Esophagus mucosa (tissue), 1 donor: ENCODE measurements at places on chromosomes 2 and 18.

DNA sequence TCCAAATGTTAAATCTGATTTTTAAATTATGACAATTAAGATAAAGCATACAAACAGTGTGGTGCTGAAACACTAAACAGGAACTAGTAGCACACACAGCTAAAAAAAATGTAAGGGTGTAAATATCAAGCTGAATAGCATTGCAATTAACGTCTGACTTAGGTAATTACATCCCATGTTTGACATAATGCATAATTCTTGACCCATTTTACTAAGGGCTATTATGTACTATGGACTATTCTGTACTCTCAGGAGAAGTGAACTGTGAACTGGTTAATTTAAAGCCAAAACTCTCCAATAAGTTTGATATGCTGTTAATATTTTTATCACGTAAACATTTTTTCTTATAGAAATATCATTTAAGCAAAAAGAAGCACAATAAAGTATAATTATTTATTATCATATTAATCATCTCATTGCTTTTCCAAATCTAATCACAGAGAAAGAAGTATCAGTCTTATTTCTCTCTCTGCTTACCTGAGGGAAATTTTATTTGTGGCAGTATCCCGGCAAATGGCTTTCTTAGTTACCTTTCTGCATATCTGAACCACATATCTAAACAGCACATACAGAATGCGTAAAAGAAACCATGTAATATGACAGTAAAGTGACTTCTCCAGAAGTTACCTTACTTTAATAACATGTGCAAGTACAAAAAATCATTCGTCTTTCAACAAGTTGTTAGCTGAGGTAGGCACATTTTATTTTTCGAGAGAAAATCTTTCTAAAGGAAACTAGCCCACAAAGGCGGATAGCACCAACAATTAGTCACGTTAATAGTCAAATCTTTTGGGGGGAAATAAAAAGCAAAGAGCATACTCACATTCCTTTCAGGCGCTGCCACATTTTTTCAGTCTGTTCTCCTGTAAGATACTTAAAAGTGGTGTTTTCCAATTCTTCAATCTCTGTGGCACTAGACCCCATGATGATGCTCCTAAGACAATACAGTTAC lies 94.9 kb upstream of the PDE1A start:
- ATAC-seq, result no peak

GRCh38 chr2:200486529-200486928 lies 23.3 kb downstream of the KCTD18 start:
- no peak for ATAC-seq

DNA sequence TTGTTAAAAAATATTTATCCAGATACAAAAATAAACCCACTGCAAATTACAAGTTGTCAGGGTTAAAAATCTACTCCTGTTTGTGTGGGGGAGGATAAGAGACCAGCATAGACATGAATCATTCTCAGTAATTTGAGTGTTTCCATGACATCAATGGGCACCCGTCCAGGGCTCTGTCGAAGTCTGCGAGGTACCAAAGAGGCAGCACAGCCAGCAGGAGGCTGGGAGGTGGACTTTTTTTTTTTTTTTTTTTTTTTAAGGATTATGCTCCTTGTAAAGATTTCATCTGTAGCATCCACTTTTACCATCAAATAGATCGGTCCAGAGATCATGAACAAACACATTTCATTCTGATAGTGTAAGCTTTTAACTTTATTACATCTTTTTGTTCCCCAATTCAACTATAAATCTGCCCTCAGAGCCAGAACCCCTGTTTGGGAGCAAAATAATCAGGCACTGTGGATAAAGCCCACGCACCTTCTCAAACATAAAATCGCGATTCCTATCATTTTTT lies 182.0 kb downstream of the TCF4 start:
- ATAC-seq, result peak; percentile 48

DNA sequence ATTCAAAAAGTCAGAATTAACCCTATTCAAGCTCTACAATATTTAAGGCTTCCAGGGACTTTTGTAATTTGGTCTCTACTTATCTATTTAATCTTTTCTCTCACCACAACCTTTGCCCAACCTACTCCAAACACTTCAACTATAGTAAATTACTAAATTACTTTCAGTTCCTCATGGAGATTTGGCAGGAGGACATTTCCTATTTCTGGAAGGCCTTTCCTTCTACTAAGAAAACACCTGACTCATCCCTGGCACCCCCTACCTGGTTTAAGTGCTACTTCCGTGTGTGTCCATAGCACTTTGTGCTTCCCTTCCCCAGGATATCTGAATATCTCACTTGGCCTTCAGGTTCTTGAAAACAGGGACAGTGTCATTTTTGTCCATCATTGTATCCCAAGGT lies 96.3 kb downstream of the UPP2 start:
- peak; percentile 37 for ATAC-seq

DNA sequence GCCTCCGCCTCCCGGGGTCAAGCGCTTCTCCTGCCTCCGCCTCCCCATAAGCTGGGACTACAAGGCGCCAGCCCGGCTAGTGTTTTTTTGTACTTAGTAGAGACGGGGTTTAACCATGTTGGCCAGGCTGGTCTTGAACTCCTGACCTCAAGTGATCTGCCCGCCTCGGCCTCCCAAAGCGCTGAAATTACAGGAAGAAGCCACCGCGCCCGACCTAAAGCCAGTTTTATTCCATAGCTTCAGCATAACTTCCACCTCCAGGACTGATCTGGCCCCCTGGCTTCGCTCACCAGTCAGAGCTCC lies 783 bp upstream of the TXNL4A start:
- no peak for ATAC-seq

DNA sequence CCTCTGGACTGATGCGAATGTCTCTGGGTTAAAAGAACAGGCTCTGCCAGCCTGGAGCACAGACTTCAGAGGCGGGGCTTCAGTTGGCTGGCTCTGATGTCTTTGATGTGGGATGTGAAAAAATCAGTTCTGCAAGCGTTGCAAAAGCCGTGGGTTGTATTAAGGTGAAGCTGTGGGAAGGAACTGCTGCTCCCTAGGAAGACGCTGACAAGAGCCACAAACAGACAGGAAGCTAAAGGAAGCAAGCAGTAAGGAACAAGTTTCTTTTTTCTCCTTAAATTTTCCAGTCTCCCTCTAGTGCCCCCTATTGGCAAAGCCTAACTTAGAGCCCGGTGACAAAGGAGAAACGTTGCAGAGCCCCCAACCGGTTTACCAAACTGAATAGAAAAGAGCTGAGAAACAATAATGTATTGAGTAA lies 239.0 kb downstream of the CCDC178 start:
- no peak for ATAC-seq

- ATAC-seq, result no peak
These were observed 66.7 kb downstream of the SKA1 start for GRCh38 chr18:50441501-50441900.

DNA sequence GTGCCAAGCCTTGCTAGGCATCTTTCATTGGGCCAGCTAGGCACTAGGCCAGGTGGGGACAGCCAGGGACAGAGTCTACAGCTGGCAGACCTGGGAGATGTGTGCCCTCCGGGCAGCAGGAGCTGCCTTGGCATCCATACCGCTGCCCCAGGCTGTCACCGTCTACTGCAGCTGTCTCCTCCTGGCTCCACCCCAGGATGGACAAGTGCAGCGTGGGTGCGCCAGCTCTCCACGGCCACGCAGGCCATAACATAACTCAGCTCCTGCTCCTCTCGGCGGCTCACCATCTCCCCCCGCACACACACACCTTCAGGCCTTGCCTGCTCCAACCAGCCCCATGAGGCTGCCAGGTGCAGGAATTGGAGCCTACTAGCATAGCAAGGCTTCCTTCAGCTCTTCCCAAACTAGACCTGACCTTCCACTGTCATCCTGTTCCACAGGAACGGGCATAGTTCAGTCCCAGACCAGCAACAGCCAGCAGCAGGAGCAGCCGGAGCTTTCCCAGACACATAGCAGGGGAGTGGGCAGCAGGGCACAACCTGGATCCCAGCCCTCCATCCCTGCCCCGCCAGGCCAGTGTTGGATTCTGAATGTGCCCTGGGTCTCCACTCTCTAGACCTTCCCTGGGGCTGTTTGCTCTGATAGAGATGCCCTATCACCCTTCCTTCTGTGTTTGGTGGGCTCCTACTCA lies 2.5 kb upstream of the ADRA2B start:
- ATAC-seq, result no peak

DNA sequence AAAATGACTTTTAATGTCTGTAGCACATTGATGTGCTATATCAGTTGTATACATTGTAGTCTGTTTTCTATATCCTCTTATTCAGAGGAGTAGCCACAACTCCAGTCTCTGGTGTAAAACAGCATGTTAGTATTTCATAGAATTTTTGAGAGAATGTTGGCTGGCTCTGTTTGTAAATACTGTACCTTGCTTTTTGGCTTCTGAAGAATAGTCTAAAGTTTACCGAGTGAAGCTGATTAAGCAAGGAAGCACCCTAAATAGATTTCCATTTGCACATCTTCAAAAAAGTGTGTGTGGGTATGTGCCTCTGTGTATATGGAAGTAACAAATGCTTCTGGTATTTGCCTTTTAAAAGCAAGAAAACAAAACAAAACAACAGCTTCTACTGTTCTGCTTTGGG lies 50.5 kb downstream of the MAP4K4 start:
- ATAC-seq, result no peak

DNA sequence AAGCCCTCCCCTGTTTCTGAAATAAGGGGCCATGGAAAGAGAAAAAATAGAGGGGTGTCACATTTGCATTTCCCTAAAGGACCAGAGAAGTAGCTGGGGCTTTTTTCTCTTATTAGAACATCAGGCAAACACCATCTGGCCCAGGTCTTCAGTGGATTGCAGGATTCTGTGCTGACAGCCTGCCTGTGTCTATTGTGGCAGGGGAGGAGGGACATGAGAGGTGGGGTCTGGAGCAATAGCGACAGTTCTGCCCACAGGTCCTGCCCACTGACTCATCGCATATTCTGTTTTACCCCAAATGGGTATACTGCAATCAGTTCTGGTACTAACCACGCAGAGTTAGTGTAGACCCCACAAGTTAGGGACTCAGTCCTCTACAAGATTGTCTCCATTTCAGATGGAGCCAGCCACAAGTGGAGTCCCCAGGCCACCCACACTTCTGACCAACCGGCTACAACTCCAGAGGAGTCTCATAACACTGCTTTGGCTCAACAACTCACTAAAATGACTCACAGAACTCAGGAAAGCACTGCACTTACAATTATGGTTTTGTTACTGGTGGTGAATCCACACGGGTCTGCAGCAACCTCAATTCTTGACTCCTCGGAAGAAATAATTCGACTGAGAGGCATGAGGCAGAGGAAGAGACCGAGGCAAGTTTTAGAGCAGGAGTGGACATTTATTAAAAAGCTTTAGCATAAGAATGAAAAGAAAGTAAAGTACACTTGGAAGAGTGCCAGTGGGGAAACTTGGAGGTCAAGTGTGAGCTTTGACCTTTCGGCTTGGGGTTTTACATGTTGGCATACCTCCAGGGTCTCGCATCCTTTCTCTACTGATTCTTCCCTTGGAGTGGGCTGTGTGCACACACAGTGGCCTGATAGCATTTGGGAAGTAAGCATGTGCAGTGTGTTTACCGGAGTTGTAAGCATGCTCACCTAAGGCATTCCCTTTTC lies 146.4 kb upstream of the SPATS2L start:
- no peak for ATAC-seq

GRCh38 chr18:28032177-28032576 lies 144.8 kb downstream of the CDH2 start:
- ATAC-seq, result no peak

- ATAC-seq, result peak; percentile 76
These were observed 30.2 kb upstream of the IL1R2 start for GRCh38 chr2:101961338-101962191.

DNA sequence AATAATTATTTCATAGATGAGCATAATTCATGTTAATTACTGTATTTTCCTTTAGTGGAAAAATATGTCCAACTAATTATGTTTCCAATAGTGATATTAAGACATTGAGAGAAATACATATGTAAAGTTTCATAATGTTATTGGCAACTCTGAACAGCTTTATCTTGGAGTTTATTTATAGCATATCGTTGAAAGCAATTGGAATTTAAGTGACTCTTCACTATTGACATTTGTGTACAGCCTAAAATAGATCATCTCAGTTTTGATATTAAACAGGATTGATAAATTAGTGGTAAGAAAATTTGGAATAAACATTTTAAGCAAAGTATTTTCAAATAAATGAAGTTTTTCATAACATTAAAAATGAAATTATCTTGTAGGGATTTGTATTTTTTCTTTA lies 79.7 kb downstream of the EML4 start:
- ATAC-seq, result no peak

DNA sequence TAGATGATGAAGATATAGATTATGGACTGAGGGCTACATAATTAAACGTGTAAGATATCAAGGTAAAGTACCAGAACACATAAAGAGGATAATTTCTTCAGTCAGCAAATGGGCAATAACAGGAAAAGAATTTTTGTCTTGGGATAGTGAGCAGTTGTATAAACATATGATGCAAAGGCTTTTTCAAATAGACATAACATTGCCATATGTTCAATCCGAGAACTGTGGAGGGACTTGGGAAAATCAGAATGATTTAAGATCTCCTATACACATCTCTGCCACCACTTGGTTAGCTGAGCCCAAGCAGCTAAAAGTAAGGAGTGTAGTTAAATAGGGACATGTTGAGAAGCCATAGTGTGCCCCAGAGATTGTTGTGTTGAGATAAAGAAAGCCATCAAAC lies 287.6 kb upstream of the ZNF521 start:
- no peak for ATAC-seq

- no peak for ATAC-seq
These were observed 84.5 kb downstream of the FSHR start for GRCh38 chr2:49069829-49070228.

DNA sequence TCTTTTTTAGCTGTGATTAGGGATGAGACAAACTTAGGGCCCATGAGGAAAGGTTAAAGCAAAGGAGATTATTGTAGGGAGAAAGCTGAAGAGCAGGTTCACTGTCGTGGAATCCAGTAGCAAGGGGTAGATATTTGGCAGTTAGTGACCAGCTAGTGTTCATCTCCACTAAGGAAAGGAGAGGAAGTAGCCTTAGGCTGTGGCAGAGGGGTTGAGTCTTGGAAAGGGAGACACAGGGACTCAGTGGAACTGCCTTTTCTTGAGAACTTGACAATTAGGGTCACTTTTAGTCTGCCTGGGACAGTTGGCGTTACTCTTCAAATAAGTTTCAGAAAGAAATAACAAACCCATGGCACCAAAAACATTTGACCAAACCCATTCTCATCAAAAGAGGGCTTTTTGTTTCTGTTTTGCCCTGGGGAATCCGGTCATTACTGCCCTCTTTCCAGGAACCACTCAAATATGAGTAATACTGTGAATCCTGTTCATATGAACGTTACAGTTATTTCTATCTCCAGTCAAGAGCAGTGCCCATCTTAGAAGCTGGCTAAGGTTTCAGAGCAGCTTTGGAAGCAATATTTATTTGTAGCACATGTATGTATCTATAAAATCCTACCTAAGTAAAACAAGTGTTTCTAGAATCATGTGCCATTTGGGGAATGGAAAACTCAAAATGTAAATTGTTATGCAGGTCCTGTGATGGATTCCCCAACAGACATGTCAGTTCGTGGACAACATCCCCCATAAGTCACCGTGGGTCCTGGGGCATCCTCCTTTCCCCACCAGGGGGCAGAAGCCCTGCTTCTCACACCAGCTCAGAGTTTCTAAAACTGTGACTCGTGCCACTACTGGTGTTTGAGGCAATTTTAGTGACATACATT lies 77.3 kb upstream of the PHLPP1 start:
- no peak for ATAC-seq
